ENCODE measurements at places on chromosomes 16 and 17.

GRCh38 chr17:77365584-77366186 lies 224.9 kb downstream of the SEC14L1 start:
- no peak for DNase-seq

- DNase-seq = no peak
Observed at GRCh38 chr17:15910791-15911190, 34.1 kb upstream of the ADORA2B start.

DNA sequence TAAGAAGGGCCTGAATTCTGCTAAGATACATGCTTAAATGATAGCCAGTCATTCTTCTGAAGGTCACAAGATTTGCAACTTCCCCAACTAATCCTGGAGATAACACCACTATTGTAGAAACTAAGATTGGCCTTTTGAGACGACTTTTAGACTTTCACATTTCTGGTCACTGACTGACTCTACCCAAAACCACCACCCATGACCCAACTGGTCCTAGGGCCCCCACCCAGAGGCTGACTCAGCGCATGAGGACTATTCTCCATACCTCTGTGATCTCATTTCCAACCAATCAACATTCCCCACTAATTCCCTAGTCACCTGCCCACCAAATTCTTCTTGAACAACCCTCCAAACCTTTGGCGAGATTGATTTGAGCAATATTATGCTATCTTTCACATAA lies 1299.0 kb downstream of the CDH11 start:
- no peak for DNase-seq

- no peak for DNase-seq
Observed at GRCh38 chr17:51238255-51238887, 21.5 kb downstream of the MBTD1 start.

DNA sequence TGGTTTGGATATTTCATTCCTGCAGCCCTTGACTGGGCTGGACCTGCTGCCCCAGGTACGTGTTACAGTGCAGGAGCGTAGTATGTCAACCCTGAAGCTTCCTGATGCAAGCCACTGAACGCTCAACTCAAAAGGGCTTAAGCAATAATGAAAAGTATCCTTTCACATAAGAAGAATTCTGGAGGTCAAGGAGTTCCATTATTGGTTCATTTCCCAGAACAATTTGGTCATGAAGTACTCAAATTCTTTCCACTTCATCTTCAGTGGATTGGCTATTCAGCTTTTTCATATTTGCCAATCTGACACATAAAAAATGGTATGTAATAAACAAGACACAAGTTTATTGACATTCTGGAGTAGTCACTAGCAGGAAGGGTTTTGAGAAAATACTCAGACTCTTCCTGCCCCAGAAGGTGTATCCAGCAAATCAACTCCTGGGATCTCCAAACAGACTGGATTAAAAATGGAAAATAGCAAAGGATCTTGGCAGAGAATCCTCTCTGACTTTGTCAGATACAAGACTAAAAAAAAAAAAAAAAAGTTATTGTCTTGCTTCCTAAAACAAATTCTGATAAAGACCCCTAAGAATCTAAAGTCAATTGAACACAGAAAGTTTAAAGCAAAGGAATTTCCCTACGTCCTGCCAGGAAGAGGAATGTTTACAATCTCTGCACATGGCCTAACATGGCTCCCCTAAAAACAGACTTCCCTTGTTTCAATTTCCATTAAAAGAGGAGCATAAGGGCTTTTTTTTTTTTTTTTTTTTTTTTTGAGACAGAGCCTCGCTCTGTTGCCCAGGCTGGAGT lies 37.5 kb upstream of the WSB1 start:
- DNase-seq = no peak

DNA sequence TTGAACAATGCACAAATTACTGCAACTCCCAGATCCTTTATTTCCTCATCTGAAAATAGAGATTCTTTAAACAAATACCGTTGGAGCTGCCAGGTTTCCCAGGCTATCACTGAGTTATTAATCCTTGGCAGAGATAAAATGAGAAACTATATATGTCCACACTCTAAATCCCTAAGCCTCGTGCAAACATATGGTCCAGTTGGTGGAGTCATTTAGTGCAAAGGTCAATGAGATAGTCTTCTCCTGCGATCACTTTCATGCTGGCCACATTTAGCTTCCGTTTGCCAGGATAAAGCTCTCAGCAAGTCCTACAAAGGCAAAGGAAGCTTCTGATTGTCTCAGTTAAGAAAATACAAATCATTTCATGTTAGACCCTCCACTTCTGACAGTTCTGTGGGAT lies 11.0 kb downstream of the GRIN2A start:
- DNase-seq = no peak

- no peak for DNase-seq
Observed at GRCh38 chr16:2486645-2487516, 12.0 kb downstream of the TBC1D24 start.

DNA sequence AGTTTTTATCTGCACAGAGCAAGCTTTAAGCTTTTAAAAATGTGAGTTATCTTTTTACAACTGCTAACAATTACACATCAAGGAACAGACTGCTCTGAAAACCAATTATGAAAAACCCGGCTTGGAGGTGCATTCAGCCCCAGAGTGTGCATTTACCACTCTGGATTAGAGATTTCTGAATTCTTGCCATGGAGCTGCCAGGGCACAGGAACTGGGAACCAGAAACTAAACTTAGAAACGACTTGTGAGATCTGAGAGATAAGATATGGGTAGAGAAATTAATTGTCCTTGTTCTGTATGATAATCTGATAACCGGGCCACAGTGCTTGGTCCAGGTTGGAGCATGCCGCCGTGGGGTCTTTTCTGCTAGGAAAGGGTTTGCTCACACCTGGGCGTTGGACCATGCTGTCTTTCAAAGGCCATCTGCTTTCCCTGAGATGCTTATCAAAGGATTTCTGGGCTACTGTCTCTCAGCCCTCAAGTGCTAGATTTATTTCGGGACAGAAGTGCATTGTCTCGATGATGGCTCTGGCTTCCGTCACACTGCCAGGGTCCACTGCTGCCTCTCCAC lies 210.0 kb downstream of the MAF start:
- DNase-seq = no peak

GRCh38 chr17:80703142-80703478 lies 158.5 kb downstream of the RPTOR start:
- no peak for DNase-seq

DNA sequence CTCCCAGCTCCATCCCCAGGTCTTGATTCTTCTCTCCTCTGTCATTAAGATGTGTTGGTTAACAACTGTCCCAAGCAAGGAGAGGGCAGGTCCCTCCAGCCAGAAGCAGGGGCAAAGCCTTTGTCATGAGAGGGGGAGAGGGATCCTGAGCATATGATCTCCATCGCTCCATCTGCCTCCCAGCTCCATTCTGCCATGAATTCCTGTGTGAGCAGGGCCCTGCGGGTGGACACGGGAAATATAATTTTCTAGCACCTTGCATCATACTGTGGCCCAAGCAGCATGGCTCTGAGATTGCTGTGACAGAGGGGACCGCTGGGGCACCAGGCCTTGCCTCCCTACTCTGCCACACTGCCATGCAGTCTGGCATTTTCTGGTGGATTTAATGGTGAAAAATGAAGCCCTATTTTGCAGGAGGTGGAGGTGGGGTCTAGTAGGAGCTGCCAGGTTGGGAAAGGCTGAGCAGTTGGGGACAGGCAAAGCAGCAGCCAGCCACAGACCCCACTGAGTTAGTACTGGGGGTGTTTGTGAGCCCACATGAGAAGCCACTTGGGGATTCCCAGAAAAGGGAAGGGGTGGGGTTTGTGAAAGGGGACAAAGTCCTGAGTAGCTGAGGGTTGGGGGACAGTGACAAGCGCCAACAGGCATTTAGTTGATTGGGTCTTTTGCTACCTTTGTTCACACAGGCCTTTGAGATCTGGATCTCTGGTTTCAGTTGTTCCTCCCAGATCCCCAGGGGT lies 16.4 kb downstream of the TMEM238L start:
- no peak for DNase-seq

DNA sequence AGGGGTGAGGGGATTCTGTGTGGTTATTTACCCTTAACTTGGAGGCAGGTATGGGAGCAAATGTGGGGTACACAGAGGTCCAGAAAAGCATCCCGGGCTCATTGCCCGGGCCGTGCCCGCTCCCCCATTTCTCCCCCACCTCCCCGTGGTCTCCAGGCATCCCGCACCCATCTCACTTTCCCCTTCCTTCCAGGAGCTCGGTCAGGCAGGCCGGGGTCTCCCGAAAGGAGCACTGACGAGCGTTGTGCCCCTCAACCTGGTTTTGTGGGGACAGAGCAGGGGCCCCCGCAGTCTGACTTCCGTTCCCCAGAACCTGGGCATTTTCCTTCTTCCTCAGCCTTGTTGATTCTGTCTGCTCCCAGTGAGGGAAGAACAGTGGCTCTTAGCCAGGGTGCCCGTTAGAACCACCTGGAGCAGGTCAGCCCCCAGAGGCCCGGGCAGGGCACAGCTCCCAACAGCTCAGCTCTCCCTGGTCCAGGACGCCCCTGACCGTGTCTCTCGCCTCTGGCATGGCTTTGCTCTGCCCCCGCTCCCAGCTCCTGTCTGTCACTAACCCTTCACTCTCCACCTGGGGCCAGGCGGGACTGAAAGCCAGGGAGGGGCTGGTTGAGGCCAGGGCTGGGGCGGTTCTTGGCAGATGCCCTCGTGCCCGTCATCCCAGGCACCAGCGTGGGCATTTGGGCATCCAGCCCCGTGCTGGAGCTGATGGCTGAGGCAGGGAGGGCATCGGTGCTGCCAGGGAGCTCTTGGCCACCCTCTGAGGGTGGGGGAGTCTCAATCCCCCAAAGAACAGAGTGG lies 12.5 kb upstream of the NUDT16L1 start:
- no peak for DNase-seq

DNA sequence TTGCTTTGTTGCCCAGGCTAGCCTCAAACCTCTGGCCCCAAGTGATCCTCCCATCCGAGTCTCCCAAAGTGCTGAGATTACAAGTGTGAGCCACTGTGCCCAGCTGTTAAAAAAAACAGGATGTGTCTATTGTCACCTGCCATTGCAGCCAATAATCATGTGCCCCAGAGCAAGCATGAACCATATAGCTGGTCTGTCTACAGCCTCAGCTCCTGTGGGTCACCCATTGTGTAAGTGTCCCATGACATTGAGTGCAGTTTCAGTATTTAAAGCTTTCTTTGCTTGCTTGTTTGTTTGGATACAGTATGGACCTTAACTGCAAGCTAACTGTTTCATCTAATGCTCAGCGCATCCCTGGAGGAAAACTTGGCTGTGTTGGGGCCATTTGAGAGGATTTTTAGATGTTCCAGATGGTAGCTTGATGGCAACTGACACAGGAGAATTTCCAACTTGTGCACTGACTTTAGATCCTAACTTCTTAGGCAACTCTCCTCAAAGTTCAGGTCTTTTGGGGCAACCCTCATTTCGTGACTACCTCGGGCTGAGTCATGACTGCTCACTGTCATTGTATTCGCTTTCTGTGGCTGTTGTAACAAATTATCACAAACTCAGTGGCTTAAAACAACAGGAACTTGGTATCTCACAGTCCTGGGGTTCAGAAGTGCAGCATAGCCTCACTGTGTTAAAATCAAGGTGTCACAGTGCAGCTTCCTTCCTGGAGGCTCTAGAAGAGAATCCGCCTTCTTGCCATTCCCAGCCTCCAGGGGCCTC lies 30.3 kb upstream of the ADORA2B start:
- DNase-seq = no peak

DNA sequence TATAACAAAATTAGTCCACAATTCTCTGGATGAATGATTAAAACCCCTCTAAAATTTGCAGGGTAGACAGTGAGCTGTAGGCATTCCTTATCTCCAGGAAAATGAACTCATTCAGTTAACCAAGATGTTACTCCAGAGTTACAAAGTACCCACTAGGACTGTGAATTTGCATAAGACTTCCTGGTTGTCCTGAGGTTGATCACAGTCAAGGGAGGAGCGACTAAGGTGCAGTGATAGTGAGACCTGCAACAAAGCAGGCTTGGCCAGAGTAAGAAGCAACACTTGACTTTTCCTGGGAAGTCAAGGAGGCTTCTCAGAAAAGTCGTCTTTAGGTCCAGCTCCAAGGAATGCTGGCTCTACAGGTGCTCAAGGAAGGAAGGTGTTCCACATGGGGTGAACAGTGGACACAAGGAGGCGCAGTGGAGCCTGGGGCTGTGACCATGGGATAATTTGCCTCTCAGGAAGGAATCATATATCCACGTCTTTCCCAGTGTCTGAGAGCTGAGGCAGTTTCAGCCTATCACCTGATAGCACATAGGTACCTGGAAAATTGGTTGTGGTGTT lies 821.1 kb upstream of the EEF2KMT start:
- no peak for DNase-seq

DNA sequence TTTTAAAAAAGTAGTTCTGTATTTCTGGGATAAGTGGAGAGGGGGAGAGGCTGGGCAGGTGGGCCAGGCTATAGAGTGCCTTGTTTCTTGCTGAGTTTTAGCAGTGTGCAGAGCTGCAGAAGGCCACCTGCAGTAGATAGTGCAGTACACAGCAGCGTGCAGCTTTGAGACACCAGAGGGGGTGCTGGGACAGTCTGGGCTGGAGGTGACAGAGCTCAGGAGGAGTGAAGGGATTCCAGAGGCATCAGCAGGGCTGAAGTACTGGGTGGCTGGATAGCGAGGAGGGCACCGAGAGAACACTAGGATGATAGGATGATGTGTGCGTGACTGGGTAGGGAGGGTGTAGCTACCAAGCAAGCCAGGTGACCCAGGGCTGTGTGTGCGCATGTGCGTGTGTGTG lies 26.6 kb downstream of the LCMT1 start:
- DNase-seq = no peak

DNA sequence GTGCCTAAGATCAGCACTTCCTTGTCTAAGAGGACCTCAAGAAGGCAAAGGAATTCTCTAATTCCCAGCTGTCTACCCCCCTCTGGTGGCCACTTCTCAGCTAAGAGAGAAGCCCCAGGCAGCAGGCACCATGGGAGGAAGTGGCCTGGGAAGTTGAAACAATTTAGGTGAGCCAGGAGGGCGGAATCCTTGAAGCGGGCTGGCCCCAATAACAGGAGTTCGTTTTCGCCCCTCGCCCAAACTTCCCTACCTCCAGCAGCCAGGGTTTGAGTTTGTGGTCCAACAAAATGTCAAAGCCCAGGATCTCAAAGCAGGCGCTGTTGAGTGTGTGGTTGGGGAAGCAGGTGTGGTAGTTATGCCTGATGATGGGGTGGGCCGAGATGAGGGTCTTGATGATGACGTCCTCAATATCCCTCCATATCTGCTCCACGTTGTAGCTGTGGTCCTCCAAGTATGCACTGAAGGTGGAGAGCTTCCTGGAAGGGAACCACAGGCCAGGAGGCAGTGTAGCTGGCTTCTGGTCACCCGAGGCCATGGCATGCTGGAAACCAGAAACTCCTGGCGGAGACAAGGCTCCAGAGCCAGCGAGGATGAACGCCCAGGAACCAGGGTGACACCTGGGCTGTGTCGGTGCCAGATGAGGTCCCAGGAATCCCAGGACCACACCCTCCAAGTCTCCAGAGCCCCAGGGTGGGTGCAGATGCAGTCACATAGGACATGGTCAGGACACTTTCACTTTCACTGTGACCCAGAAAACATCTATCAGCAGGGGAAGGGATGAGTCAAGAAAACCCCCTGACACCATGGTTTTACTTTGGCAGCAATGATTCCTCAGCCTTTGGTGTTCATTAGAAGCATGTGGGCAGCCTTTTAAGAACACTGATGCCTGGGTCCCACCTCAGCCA lies 25.6 kb downstream of the TTLL6 start:
- peak; percentile 66 for DNase-seq

- DNase-seq = no peak
Observed at GRCh38 chr16:8346294-8346693, 244.0 kb downstream of the TMEM114 start.

Measured in NCI-H2227 treated with DMSO at 0.1 percent for 48 hours (cell line).